ENCODE measurements at places on chromosomes 2 and 18.

DNA sequence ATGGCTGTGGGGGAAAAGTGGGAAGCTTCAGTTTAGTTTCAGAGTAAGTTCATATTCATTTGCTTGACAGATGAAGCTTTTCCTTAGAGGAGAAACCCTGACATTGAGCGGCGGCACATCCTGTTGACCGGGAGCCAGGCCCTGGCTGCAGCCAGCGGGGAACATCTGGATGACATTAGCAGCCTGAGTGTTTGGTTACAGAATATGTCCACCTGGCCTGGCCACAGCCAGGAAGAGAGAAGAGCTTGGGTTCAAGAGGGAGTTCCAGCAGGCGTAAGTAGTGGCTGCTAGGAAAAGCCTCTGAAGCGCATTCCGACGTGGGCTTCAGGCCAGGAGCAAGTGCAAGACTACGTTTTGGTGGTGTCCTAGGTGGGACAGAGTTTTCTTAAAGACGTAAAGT lies 144.9 kb upstream of the MYCN start:
- no peak for DNase-seq

- DNase-seq = no peak
Observed at GRCh38 chr18:58761241-58761969, 90.1 kb downstream of the MALT1 start.

GRCh38 chr2:232518844-232519243 lies 1.3 kb upstream of the PRSS56 start:
- no peak for DNase-seq

- peak; percentile 59 for DNase-seq
Observed at GRCh38 chr2:45851576-45852304, 200.3 kb downstream of the PRKCE start.

- no peak for DNase-seq
Observed at GRCh38 chr18:11073971-11074370, 75.4 kb downstream of the PIEZO2 start.

DNA sequence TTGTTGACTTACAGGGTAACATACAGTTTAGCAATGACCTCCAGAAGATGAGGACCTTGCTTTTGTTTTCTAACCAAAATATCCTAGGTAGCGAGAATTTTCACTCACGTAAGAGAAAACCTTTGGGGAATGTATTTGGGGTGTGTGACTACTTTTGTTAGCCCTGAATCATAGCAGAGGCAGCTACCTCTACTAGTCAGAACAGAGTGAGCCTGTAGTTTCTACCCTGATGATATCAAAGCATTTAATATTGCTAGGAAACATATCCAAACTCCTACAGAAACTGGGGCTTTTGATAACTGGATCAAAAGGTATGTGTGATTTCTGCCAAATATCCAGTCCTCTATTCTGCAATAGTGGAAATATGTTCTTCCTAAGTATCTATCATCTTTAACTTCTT lies 462.6 kb upstream of the ZEB2 start:
- DNase-seq = no peak

DNA sequence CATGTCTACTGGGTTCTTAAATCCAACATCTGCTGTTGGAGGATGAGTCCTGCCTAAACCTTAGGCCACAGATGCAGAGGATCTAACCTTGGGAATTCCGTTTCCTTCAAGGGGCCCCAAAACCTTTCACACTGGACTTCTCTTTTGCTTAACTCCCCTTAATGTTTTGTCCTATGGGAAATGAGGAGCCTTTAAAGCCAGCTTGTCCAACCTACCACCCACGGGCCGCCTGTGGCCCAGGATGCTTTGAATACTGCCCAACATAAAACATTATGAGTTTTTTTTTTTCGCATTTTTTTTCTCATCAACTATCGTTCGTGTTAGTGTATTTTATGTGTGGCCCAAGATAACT lies 157.2 kb upstream of the SLC1A4 start:
- DNase-seq = no peak

GRCh38 chr18:63999871-64000270 lies 30.0 kb downstream of the SERPINB8 start:
- DNase-seq = no peak

DNA sequence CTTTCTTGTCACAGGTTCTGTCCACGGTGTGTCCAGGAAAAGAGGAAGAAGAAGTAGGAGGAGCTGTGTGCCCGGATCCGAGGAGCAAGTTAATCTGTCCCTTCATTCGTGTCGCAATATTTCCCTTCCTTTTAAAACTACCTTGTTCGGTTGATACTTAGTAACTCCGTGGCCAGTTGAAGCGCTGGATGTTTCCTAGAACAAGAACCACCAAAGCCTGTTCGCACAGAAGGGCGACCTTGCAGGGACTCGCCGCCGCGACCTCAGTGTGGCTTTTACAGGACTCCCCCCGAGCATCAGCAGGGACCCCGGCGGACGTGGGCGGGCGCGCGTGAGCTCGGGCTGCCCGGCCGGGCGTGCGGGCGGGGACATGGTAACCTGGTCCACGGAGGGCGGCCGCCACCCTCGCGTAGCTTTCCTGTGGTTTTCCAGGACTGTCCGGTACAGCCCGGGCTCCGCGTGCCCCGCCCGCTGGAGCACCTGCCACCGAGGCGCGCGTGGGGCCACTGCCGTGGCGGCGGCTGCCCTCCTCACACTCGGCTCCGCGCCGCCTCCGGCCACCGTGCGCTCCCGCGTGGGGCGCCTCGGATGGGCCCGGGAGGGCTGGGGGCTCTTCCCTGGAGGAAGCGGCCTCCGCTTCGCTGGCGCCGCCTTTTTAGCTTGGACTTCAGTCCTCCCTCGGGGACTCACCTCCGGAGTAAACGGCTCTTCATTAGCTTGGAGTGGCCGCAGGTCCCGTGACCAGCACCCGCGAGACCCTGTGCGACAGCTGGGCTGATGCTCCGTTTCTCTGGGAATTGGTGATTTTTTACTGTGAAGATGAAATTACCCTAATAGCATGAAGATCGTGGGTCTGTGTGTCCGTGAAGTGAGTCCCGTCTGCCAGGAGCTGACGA lies 9.2 kb upstream of the D2HGDH start:
- DNase-seq = no peak

DNA sequence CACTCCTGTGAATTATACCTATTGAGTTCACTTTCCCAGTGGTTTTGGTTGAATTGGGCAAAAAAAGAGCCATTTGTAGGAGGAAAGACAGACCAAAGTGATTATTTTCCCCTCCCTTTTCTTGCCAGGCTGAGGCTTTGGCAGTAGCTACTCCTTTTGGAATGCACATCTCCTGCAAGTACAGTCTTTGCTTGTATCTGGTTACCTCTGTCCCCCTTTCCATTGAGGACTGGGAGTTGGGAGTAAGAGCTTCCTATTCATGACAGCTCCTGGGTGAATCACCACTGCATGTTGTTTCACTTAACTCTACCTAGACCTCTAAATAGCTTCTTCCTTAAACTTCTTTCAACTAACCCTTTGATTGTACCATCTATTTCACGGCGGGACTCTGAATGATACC lies 695.3 kb upstream of the ZNF804A start:
- DNase-seq = no peak

GRCh38 chr18:77263466-77263763 lies 13.8 kb downstream of the GALR1 start:
- DNase-seq = no peak

DNA sequence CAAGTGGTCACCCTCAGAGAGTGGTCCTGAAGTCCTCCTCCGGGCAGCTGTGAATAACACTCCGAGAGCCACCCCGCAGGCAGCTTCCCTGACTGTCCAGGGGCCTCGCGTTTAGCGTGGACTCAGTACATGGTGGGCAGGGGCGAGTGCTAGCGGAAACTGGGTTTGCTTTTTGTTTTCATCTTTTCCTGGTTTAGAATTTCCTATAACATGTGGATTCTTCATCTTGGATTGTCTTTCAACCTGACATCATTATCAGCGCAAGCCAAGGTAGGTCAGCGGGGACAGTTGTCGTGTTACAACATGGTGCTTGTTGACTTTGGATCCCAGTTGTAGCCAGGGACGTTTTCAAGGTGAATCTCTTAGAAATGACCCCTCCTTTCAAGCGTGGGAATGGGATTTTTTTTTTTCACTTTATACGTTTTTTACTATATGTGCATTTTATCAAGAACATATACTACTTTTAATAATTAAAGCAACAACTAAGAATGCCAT lies 20.9 kb downstream of the RMC1 start:
- no peak for DNase-seq

DNA sequence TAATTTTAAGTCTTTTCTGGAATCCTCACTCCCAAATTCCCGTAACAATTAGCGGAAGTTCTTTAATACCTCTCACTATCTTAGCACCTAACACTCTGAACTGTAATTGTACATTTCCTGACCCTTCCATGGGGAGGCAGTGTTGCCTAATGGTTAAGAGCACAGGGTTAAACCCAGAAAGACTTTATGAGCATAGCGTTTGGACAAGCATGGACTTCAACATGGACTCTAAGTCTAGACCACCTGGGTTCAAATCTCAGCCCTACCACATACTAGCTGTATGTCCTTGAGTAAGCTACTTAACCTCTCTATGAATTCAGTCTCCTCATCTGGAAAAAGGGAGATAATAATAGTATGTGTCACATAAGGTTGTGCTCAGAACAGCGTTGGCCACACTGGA lies 13.0 kb downstream of the ANTXR1 start:
- DNase-seq = no peak

DNA sequence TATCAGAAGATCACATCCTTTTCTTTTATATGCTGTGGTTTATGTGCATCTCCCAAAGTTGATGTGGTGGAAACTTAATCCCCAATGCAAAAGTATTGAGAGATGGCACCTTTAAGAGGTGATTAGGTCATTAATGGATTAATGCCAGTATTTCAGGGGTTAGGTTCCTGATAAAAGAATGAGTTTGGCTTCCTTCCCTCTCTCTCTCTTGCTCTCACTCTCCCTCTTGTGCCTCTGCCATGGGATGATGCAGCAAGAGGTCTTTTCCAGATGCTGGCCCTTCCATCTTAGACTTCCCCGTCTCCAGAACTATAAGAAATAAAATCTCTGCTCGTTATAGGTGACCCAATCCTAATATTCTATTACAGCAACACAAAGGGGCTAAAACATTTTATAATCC lies 85.0 kb downstream of the TTC27 start:
- no peak for DNase-seq

GRCh38 chr2:127134235-127134634 lies 27.3 kb upstream of the BIN1 start:
- no peak for DNase-seq

Data from amniotic stem cell (primary cell).